ENCODE measurements at places on chromosomes 4 and X.

DNA sequence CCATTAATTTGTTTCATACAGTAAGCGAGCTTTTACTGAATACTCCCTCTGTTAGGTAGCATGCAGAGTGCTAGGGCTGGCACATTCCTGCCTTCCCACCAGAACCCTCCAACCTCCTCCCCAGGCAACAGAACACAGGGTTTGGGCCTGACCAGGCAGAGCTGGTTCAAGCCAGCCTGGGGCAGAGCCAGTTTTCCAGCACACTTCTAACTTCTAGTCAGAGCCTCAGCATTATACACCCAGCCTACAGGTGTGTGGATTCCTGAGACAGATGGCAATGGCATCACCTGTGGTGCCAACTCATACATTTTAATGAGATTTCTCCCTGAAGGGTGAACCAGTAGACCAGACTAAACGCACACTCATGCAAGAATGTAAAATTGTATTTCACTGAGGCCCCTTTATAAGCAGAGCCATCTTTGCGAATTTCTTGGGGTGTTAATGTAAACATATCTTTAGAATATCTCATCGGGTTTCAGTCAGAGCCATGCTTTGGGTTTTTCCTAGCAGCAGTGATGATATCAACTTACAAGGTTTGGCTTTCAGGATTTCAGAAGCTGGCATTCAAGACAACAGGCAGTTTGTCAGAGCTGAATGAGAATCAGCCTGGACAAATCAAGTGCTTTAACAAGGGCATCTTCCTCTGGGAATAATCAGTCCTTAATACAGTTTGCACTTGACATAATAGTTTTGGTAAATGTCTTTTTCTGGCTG is 92.0 kb downstream of the GATB start:
- DNase-seq, result no peak

- DNase-seq, result peak; percentile 28
These were observed 426 bp upstream of the XIAP start for GRCh38 chrX:123859409-123859845.

GRCh38 chr4:1572964-1573720 is 111.0 kb downstream of the FAM53A start:
- DNase-seq, result no peak

GRCh38 chr4:120232050-120232449 is 165.4 kb upstream of the MAD2L1 start:
- DNase-seq, result no peak

- no peak for DNase-seq
These were observed 136.5 kb downstream of the AASDH start for GRCh38 chr4:56250776-56251175.

GRCh38 chrX:69046996-69047490 is 118.2 kb downstream of the PJA1 start:
- no peak for DNase-seq

DNA sequence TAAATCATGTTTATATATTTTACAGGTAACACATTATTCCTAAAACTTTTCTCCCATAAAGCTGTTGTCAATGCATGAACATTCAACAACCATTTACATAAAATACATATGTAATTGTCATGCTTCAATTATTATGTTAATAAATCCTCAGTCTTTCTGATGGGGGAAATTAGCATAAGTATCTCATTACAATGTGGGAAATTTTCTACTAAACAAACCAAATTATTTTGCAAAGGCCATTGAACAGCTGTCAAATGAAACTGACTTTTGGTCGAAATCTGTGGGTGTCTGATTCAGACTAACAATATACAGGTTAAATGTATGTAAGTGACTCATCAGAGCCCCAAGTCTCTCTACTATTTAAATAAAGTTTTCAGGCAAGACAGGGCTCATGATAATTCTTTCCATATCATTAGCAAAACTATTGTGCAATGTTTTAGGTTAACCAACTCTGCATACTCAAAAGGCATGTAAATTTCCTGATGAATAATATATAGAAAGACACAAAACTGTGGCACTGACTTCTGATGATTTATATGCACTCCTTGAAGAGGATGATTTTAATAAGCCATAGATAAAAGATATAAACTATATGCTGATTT is 795.3 kb upstream of the AADAT start:
- DNase-seq, result no peak

DNA sequence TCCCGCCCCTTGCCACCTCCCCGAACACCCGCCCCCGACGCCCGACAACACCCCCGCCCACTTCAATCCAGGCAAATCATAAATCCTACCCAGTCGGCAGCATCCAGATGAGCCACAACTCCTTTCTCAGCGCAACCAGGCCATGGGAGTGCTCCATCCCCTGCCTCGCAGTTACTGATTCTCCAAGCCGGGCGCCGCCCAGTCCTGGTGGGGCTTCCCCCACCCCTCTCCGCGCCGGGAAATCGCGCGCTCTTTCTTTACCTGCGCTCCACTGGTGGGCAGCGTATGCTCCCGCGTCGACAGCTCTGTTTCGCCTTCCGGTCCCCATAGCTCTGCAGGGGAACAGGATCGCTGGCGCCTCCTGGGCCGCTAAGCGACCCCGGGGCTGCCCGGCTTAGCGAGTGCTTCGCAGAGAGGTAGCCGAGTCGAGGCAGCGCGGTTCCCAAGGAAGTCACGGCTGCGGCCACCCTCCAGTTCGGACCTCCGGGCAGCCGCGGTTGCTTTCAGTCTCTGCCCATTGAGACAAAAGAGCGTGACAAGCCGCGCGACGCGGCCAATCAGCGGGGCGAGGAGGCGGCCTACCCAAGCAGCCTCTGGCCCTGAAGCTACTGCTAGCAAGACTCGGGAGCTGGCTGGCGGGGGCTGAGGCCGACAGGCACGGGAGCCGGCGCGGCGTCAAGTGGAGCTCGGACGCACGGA is 43.7 kb upstream of the TMSB15B start:
- peak; percentile 1 for DNase-seq

- no peak for DNase-seq
These were observed 63.4 kb downstream of the CLDN34 start for GRCh38 chrX:10030570-10030969.

DNA sequence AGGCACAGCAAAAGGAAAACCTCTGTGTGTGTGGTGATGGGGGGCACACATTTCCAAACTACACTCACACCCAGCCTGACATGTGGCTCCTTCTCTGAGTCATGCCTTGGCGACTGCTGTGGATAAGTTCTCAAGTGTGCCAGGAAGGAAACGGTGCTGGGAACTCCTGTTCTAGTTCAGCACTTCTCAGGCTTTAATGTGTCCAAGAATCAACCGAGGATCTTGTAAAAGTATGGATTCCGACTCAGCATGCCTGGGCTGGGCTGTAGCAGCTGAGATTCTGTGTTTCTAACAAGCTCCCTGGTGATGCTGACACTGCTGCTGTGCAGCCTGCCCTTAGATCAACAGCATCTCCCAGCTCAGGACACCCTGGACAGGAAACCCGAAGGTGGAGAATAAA is 20.2 kb downstream of the CLNK start:
- no peak for DNase-seq

GRCh38 chr4:22490718-22491315 is 25.0 kb downstream of the ADGRA3 start:
- DNase-seq, result no peak

DNA sequence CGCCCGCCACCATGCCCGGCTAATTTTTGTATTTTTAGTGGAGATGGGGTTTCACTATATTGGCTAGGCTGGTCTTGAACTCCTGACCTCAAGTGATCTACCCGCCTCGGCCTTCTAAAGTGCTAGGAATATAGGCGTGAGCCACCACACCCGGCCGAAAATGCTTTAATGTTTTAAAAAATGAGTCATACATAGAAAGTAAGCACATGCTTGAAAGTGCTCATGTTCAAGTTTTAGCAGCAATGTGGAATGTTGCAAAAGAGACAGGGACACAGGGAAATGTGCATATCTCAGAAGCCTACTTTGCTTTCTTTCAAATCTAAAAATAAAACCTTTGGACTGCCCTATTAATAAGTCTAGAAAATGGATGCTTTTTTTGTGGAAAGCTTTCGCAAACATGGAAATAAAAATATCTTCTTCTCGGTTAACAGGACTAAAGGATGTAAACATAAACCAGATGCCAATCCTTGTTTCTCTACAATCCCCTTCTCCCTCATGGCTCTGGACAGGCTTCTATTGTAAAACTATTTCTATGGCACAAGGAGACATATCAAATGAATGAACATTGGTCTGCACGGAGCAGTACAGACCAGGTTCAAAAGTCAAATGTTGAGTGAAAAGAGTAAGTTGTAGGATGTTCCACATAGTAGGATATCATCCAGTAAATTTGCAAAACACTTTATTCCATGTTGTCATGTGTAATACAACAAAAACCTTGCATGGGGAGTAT is 15.0 kb downstream of the MECP2 start:
- no peak for DNase-seq

DNA sequence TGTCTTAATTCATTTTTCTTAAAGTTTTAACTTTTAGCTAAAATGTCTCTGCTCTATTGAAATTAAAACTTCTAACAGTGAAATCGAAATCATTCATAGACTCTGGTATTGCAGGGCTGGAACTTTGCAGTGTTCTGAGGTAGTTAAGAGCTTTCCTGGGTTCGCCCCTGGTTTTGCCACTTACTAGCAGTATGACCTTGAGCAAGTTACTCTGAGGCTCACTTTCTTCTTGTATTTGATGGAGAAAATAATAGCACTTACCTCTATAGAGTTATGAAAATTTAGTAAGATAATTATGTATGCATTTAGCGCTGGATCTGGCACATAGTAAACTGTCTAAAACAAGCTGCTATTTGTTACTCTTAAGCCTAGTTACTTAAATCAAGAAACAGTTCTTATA is 1.7 kb downstream of the SLAIN2 start:
- DNase-seq, result no peak

- no peak for DNase-seq
These were observed 51.1 kb downstream of the C4orf51 start for GRCh38 chr4:145731028-145731427.

- no peak for DNase-seq
These were observed 33.1 kb downstream of the PDK3 start for GRCh38 chrX:24498181-24498580.

DNA sequence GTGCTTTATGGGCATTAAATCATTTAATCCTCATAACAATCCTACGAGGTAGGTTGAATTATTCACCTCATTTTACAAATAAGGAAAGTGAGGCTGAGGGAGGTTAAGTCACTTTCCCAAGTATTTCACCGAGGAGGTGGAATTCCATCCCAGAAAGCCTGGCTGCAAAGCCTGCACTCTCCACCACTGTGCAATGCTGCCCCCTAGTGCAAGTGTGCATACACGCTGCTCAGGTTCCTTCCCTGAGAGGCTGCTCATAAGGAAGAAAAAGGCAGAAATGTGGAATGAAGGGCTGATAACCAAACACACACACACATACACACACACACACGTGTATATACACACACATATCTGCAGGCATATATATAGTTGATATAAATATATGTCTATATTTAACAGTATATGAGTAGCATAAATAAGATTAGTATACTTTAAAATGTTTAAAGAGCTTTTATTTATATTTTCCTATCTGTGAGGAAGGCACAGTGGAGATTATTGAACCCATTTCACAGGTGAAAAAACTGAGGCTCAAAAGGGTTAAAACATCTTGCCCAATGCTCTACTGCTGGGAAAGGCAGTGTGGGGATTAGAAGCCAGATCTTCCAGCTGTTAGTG is 714.5 kb upstream of the TENM3 start:
- DNase-seq, result no peak

- no peak for DNase-seq
These were observed 28.7 kb downstream of the STIM2 start for GRCh38 chr4:26889356-26889755.

DNA sequence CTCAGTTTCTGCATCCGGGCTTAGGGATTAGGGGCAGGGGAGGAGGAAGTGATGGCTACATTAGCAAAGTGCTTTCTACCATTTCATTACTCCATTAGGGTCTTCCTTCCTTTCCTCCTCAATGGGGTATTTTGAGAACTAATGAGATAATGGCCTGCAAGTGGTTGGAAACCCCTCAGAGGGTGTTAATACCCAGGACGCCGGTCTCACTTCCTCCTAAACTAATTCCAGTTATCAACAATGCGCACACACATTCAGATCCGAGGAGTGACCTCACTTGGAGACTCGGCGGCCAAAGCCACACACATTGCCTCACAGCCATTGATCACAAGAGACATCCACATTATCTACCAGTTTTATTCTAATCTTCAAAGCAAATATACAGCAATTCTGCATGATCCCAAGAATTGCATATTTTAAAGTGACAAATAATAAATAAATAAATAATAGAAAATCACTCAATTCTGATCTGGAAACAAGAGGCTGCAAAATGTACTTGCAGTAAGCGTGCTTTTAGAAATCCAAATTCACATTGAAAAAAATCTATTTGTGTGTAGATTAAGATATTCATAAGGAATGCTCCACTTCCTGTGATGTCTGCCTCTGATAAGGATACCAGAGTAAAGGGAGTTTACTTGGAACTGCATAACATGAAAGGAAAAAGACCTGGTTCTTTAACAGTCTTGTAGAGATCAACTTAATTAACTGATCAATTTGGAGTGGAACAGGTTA is 329.1 kb downstream of the FBXW7 start:
- DNase-seq, result no peak

- no peak for DNase-seq
These were observed 54.5 kb downstream of the CHM start for GRCh38 chrX:85992811-85993229.

DNA sequence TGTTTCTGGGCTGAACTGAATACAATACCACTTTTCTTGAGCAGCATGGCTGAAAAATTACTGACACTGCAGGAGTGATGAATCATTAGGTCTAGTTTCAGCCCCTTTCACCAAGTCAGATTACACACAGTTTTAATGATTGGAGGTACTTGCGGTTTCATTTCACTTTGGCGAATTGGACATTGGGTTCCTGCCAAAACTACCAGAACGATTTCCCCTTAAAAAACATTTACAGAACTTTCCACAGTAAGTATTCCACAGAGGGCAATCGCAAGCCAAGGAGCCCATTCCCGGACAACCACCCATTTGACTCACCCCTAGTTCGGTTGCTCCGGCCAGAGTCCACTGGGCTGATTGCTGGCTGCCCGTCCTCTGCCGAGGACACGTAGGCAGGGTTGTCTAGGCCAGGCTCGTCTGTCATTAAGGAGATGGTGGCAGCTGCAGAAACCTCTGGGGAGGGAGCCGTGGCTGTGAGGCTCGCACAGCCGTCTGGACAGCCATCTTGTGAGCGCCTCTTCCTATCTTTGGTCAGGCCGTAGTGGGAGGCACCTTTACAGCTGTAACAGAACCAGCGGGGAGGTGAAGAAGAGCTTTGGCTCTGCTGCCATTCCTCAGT is 83.5 kb downstream of the LNX1 start:
- no peak for DNase-seq

- no peak for DNase-seq
These were observed 223.5 kb downstream of the AFAP1 start for GRCh38 chr4:7716010-7716721.

- DNase-seq, result no peak
These were observed 2.5 kb upstream of the TMEM47 start for GRCh38 chrX:34659575-34659974.

All from stimulated activated CD8-positive, alpha-beta memory T cell treated with anti-CD3 and anti-CD28 coated beads, Interleukin-7, amount 100 ng/mL, for 4 hours (primary cell).